ENCODE measurements at places on chromosomes 4 and X.

DNA sequence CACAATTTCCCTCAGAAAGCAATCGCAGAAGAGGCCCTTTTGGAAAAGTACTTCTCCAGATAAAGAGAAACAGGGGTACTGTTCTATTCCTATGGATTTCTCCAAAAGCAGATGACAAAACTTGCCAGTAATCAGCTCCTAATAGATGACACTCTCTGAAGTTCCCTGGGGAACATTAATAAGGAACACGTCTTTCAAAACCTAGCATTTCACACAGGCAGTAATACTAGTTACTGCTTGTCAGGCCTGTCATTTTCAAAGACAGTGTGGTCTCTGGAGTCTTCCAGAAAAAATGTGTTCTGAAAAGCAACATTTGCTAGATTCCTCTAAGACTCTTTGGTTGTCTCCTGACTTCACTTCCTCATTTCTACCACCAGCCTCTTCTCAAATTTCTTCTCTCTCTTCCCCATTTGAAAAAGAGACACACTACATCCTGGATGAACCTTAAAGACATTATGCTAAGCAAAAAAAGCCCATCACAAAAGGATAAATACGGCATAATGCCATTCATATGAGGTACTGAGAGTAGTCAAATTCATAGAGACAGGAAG, 47.3 kb downstream of the CHRDL1 start:
- DNase-seq: no peak

- no peak for DNase-seq
Observed at GRCh38 chr4:4424499-4425115, 37.7 kb downstream of the NSG1 start.

GRCh38 chrX:11540532-11541377, 125.0 kb downstream of the ARHGAP6 start:
- DNase-seq: no peak

- no peak for DNase-seq
Observed at GRCh38 chrX:11949291-11949690, 189.0 kb upstream of the FRMPD4 start.

All from AG09309 (cell line).